ENCODE measurements at places on chromosomes 2 and 18. TPM values are rescaled to one million over a fixed set of nuclear protein-coding genes. Genes with fewer than 3 reads are reported as not detected.

DNA sequence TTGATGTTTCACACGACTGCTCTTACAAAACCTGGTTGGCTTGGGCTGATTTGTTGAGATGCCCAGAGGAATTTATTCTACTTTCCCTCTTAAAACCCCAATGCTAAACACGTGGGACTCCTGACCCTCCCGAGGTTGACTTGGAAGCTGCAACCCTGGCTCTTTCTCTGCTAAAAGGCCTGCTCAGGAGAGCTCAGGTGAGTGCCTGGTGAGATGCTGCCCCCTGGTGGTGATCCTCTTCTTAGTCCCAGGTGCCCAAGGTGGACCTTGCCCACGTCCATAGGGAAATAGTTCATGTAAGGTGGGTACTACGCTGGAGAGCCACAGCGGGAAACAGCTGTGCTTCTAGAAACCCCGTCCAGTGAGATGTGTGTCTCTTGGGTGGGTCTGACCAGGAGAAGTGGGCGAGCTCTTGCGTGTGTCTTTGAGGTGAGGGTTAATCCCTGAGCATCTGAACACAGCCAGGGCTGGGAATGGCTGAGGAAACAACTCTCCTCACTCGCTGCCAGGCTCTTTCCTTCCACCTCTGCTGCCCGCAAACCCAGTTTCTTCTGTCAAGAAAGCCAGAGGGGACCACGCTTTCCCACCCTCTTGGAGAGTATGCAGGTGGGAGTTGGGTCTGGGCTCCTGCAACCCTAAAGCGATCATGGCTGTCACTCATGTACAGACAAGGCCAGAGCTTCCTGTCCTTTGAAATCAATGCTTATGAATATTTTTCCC, 25.5 kb upstream of the PXDN start:
- peak; percentile 70 for DNase-seq
- H3K27me3 ChIP-seq, result peaks cover 25% of the 10 kb centered on the region
- no peak overlapping the region for H3K4me3 ChIP-seq
- H3K36me3 ChIP-seq, result no peaks in the 10 kb centered on the region

DNA sequence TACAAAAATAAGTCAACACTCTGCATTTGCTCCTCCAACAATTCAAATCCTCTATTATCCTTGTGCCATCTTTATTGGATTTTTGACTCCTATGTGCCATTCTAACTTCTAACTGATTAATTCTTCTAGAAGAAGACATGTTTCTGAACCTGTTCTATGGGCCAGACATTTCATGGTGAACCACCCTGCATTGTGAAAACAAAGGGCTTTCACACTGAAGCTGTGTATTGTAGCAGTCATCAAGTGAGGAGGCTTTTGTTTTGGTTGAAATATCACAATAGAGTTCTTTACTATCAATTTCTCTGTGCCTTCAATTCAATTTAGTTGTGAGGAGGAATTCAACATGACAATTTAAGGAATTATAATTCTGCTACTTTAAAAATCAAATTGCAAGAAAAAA, 357.9 kb downstream of the PLCL1 start:
- no peak overlapping the region for H3K4me3 ChIP-seq
- no peaks in the 10 kb centered on the region for H3K27me3 ChIP-seq
- no peaks in the 10 kb centered on the region for H3K36me3 ChIP-seq
- H3K4me1 ChIP-seq, result no peaks in the 10 kb centered on the region
- H3K27ac ChIP-seq, result no peak overlapping the region
- no peak for DNase-seq

- no peak overlapping the region for H3K27ac ChIP-seq
- H3K4me3 ChIP-seq, result no peak overlapping the region
- no peaks in the 10 kb centered on the region for H3K36me3 ChIP-seq
- no peak for DNase-seq
- peaks cover 18% of the 10 kb centered on the region for H3K4me1 ChIP-seq
Observed at GRCh38 chr2:30235008-30235655, 3.8 kb downstream of the LBH start.

DNA sequence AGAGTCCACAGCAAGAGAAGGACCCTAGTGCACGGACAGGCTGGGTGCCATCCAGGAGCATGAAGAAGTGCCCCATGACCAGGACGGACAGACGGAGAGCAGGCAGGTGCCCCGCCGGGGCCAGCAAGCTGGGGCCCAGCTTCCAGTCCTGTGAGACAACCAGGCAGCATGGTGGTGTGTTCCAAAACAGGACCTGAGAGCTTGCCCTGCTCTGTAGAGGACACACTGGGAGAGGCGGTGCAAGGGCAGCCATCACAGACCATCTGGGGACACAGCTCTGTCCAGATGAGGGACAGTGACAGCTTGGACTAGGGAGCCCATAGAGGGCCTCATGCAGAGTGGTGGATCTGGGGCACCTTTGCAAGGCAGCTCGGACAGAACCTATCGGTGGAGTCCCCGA, 279.8 kb downstream of the EIPR1 start:
- H3K27ac ChIP-seq, result no peak overlapping the region
- DNase-seq, result no peak
- no peaks in the 10 kb centered on the region for H3K36me3 ChIP-seq
- no peak overlapping the region for H3K4me3 ChIP-seq
- H3K4me1 ChIP-seq, result no peaks in the 10 kb centered on the region
- H3K27me3 ChIP-seq, result peaks cover 98% of the 10 kb centered on the region

DNA sequence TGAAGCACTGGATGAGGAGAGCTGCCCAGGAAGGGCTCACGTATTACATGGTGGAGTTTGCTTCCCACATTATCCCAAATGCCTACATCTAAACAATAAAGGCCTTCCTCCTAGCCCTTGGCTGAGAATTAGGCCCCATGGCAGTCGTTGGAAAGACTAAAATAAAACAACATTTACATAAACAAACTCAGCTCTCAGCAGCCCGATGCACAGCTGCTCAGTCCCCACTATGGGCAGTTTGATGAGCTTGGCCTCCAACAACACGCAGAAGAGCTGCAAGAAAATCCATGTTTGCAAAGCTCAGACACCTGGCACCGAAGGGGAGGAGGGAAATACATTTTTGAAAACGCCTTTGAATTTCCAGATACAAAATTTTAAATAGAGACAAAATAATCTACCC, 352.4 kb downstream of the EIPR1 start:
- H3K27ac ChIP-seq, result no peak overlapping the region
- H3K27me3 ChIP-seq, result peaks cover 90% of the 10 kb centered on the region
- no peaks in the 10 kb centered on the region for H3K36me3 ChIP-seq
- H3K4me1 ChIP-seq, result no peaks in the 10 kb centered on the region
- no peak for DNase-seq

The TNFAIP6 gene
- total RNA-seq, result not detected

DNA sequence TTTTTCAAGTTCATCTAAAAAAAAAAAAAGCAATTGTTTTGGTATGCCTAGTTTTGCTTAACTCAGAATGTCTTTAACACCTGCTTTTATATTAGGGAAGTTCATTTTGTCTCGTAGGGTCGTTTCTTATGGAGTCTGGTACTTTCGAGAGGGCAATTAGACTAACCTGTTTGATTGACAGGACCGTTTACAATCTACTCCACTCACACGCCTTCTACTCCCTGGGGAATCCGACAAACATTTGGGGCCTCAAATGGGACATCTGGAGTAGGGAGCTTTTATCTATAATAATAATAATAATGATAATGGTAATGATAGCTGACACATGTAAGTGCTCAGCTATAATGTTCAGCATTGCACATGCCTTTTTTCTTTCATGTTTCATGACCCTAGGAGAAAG, 261.6 kb upstream of the RASGRP3 start:
- H3K4me1 ChIP-seq, result peaks cover 9% of the 10 kb centered on the region
- DNase-seq, result no peak
- no peak overlapping the region for H3K4me3 ChIP-seq
- no peaks in the 10 kb centered on the region for H3K36me3 ChIP-seq

GRCh38 chr2:240933966-240934700, 28.0 kb downstream of the CROCC2 start:
- no peaks in the 10 kb centered on the region for H3K36me3 ChIP-seq
- no peak overlapping the region for H3K4me3 ChIP-seq
- H3K27ac ChIP-seq, result no peak overlapping the region
- 0 out of 2 replicates have a peak, but pooled peaks cover 7% of the 10 kb centered on the region for H3K4me1 ChIP-seq
- no peak for DNase-seq

The PROM2 gene
- 147 TPM for total RNA-seq

GRCh38 chr2:62406573-62407043, 99.4 kb downstream of the TMEM17 start:
- no peak for DNase-seq
- no peak overlapping the region for H3K27ac ChIP-seq
- peaks cover 54% of the 10 kb centered on the region for H3K4me1 ChIP-seq
- no peaks in the 10 kb centered on the region for H3K36me3 ChIP-seq
- H3K4me3 ChIP-seq, result no peak overlapping the region

The ARHGEF33 gene
- 1.4 TPM for total RNA-seq

GRCh38 chr2:104880076-104880475, 26.2 kb downstream of the POU3F3 start:
- no peak for DNase-seq
- H3K36me3 ChIP-seq, result no peaks in the 10 kb centered on the region
- no peak overlapping the region for H3K4me3 ChIP-seq
- no peak overlapping the region for H3K27ac ChIP-seq

GRCh38 chr2:66729416-66730330, 294.7 kb downstream of the MEIS1 start:
- H3K4me3 ChIP-seq, result no peak overlapping the region
- H3K36me3 ChIP-seq, result no peaks in the 10 kb centered on the region
- H3K27me3 ChIP-seq, result no peaks in the 10 kb centered on the region
- no peaks in the 10 kb centered on the region for H3K4me1 ChIP-seq

DNA sequence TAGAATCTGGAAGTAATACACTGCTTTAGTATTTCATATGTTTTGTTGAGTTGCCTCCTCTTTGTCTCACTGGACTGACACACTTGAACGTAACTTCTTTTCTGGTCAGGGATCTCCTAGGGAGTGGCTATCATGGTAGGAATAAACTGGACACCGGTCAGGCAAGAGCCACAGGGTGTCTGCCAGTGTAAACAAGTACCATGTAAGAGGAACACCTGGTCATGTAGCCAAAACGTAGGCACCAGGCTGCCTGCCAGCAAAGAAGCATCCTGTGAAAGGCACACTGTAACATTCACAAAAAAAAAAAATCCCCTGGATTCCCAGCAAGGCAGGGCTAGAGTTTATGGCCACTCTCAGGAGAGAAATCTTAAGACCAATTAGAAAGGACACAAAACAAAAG, 372.8 kb upstream of the RND3 start:
- H3K36me3 ChIP-seq, result no peaks in the 10 kb centered on the region
- H3K4me3 ChIP-seq, result no peak overlapping the region
- H3K27ac ChIP-seq, result no peak overlapping the region
- peaks cover 19% of the 10 kb centered on the region for H3K4me1 ChIP-seq

The DLGAP1 gene
- total RNA-seq, result not detected

DNA sequence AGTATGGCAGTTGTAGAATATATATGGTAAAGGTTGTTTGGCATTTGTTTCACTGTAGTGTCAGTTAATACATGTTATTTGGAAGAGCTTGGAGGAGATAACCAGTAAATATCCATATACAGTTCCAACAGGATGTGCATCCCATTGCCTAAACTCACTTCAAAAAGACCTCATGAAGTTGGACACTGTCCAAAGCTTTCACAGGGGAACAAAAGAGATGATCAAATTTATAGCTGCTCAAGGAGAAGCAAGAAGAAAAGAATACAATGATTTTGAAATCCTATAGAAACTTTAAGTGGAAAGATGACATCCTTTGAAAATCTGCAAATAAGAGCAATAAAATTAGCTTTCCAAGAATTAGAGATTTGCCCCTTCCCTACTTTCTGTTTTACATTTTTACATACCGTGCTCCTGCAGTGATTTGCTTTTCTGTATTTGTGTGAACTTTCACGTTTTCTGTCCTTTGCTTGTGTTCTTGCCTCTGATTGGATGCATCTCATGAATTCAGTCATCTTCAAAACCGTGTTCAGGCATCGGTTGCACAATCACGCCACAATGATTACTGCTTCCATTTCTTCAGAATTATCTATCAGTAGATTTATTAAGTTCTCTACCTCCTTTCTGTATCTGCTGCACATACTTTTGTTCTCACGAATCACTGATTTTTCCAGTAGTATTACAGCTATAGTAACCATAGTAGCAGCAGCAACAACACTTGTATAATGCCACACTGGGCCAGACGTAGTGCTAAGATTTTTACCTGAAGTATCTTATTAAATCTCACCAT, 83.8 kb downstream of the PARD3B start:
- H3K27ac ChIP-seq, result no peak overlapping the region
- H3K36me3 ChIP-seq, result no peaks in the 10 kb centered on the region
- H3K4me1 ChIP-seq, result no peaks in the 10 kb centered on the region

DNA sequence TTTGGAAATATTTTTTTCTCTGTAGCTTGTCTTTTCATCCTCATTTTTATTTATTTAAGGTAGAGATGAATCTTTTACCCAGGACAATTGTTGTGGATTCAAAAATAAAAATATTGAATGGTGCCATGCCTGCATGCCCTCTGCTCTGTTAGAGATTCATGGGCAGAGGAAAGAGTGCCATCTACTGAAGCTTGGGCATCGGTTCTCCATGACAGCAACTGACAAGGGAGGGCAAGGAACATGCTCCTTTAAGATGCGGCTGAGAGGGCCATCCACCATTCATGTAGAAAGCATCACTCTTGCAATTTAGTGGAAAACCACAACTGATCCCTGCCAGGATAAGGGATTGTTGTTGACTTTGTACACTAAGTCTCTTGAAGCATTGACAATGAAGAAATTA, 79.9 kb downstream of the PARD3B start:
- H3K27ac ChIP-seq, result no peak overlapping the region
- no peak for DNase-seq
- no peaks in the 10 kb centered on the region for H3K36me3 ChIP-seq
- no peaks in the 10 kb centered on the region for H3K4me1 ChIP-seq
- no peak overlapping the region for H3K4me3 ChIP-seq

GRCh38 chr2:112493858-112494648, 12.1 kb downstream of the TTL start:
- no peak overlapping the region for H3K4me3 ChIP-seq
- H3K27me3 ChIP-seq, result no peaks in the 10 kb centered on the region
- no peaks in the 10 kb centered on the region for H3K36me3 ChIP-seq
- DNase-seq, result peak; percentile 35
- H3K27ac ChIP-seq, result no peak overlapping the region

GRCh38 chr2:23244617-23245016, 140.4 kb upstream of the KLHL29 start:
- H3K27ac ChIP-seq, result no peak overlapping the region
- H3K27me3 ChIP-seq, result peaks cover 50% of the 10 kb centered on the region
- no peak for DNase-seq
- no peaks in the 10 kb centered on the region for H3K36me3 ChIP-seq
- H3K4me1 ChIP-seq, result no peaks in the 10 kb centered on the region
- H3K4me3 ChIP-seq, result no peak overlapping the region

The DSG2 gene
- total RNA-seq, result 66.0 TPM

- H3K4me3 ChIP-seq, result no peak overlapping the region
- DNase-seq, result no peak
- peaks cover 30% of the 10 kb centered on the region for H3K27me3 ChIP-seq
- peaks cover 17% of the 10 kb centered on the region for H3K4me1 ChIP-seq
- no peaks in the 10 kb centered on the region for H3K36me3 ChIP-seq
Observed at GRCh38 chr2:85744741-85745601, 8.8 kb upstream of the ATOH8 start.
